AG09319 (cell line): ENCODE measurements at places on chromosomes 3 and 15.
A peak's percentile ranks its signal among the peaks of the same experiment; 100 is the strongest.

- DNase-seq = no peak
Observed at GRCh38 chr3:24043168-24043567, 98.1 kb downstream of the NR1D2 start.

DNA sequence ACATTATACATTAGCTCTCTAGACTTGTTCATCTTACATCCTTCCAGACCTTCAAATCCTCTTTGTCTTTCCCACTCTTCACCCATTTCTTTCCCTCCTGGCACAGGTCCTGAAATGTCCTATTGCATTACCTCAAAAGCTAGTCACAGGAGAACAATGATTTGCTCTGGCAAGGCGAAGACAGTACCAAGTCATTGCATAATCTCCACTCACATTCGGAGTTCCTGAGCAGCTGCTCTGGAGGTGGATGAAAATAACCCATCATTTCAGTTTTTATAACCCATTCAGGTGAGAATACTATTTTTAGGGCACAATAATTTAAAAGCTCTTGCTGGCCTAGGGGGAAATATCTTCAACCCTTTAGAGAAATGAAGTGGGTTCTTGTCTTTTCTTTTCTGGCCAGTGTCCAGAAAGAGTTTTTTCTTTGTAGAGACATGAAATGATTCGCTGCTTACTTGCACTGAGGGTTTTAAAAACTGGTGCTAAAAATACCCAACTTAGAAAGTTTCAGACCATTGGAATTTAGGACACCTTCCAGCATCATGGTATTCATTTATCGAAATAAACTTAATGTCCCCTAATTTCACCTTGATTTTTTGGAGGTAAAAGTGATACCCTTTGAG is 23.4 kb upstream of the DYNC1LI1 start:
- no peak for DNase-seq

- no peak for DNase-seq
Observed at GRCh38 chr15:78194568-78194925, 39.8 kb downstream of the ACSBG1 start.

DNA sequence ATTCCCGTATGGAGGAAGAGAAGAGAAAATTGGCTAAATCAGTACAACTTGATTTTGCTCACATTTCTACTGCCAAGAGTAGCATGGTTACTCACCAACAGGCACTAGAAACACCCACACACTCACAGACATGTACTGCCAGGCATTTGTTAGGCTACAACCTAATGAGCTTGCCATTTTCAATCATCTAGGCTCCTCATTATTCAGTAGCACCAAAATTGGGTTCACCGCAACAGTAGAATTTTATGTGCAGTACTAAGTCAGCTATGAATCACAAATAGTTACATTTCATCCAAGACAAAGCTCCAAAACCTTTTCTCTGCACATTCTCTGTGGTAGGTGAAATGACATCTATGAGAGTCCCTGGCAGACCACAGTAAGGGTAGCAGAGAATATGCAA is 15.0 kb upstream of the THUMPD3 start:
- peak; percentile 67 for DNase-seq

GRCh38 chr3:197809356-197810020 is 18.4 kb downstream of the LRCH3 start:
- no peak for DNase-seq

DNA sequence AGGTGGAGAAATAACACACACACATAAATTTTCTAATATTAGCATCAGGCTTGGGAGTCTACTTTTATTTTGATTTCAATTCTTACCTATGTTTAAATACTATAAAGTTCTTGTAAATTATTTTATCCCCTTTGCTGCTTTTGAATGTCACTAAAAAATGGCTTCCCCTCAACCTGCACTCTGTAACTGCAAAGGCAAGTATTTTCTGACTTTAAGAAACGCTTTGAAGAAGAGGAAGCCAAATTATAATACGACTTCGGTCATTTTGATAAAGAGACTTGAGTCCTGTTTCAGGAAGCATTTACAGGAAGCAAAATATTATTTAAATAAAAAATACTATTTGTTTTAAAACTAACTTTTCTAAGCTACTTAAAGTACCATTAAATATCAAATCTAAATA is 627.7 kb upstream of the AGTR1 start:
- DNase-seq = no peak

GRCh38 chr3:81394651-81395524 is 366.6 kb downstream of the GBE1 start:
- DNase-seq = no peak
